ENCODE measurements at places on chromosomes 13 and 19.

GRCh38 chr13:46598140-46598819 lies 45.3 kb downstream of the LRCH1 start:
- DNase-seq, result no peak

DNA sequence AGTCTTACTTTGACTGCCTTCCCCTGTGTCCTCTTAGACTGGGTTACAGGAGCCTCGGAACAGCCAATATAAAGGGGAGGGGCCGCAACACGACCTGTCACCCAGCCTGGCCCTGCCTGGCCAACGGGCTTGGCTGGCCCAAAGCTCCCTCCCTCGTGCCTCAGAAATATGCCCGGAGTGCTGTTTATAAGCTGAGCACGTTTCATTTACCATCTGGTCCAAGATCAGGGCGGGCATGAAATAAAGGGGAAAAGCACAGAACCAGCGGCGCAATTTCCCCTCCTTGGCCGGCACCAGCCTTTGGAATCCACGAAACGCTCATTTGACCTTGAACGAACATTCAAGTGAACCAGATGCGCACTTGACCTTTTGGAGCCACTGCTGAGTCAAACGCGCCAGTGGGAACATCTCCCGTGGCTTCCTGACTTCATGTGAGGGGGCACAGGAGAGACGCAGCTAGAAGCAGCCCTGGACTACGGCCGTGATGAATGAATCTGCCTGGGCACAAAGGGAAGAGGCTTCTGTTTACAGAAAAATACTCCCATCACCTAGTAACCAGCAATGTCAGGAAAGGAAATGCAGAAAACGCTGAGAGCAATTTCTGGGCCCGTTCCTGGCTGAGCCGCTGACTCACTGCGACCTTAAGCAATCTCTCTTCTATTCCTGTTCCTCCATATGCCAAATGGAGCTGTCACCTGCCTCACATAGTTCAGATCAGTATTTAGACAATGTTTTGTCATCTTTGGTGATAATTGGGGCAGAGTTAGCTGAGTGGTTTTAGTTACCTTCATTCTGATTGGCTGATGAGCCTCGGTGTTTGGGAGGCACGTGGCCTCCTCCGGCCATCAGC lies 53.3 kb downstream of the RFX2 start:
- DNase-seq, result no peak

- no peak for DNase-seq
Measured at GRCh38 chr19:16027528-16027927, 48.8 kb upstream of the TPM4 start.

DNA sequence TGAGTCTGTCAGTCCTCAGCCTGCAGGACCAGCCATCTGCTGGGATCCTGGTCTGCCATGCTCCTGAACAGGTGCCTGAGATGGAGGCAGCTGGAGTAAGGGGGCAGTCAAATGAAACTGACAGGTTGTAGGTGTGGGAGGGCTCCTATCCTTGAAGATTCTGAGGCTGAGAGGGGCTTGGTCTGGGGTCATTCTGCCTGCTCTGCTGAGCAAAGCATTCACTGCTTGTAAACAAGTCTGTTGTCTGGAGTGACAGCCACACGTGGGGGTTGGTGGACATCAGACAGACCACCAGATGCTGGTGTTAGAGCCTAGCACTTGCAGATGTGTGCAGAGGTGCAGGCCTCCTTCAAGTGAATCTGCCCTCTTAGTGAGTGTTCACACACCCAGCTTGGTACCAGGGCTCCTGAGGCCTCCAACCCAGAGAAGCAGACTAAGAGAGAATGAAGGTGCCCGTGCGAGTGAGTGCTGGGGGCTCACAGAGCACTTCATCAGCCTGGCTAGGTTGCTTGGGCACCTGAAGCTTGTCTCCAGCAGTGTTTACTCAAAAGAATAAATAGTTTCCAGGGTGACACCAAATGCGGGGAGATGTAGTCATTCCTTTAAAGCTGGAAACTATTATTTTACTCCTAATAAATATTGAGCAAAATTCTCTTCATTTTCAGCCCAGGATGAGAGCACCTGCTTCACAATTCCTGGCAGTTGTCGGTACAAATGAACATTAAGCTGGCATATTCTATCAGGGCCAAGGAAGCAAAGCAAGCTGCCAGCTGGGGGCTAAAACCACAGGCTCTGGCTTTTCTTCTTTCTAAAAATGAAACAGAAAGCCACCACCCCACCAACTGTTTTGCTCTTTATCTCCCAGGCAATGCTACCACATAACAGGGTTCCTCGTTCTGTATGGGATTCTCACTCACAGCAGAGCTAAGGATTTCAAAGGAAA lies 82.3 kb downstream of the RNASEH2B start:
- DNase-seq, result no peak

GRCh38 chr19:55620410-55621204 lies 3.8 kb downstream of the ZNF784 start:
- DNase-seq, result no peak

- no peak for DNase-seq
Measured at GRCh38 chr19:3804429-3804828, 18.2 kb upstream of the MATK start.

DNA sequence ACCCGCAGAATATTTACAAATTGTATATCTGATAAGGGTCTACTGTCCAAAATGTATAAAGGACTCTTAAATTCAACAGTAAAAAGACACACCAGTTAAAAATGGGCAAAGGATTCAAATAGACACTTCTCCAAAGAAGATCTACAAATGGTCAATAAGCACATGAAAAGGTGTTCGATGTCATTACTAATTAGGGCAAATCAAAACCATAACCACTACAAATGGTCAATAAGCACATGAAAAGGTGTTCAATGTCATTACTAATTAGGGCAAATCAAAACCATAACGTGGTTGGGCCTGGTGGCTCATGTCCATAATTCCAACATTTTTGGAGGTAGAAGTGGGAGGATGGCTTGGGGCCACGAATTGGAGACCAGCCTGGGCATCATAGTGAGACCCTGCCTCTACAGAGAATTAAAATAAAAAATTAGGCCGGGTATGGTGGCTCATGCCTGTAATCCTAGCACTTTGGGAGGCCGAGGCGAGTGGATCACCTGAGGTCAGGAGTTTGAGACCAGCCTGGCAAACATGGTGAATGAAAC lies 40.5 kb downstream of the ACTN4 start:
- no peak for DNase-seq

DNA sequence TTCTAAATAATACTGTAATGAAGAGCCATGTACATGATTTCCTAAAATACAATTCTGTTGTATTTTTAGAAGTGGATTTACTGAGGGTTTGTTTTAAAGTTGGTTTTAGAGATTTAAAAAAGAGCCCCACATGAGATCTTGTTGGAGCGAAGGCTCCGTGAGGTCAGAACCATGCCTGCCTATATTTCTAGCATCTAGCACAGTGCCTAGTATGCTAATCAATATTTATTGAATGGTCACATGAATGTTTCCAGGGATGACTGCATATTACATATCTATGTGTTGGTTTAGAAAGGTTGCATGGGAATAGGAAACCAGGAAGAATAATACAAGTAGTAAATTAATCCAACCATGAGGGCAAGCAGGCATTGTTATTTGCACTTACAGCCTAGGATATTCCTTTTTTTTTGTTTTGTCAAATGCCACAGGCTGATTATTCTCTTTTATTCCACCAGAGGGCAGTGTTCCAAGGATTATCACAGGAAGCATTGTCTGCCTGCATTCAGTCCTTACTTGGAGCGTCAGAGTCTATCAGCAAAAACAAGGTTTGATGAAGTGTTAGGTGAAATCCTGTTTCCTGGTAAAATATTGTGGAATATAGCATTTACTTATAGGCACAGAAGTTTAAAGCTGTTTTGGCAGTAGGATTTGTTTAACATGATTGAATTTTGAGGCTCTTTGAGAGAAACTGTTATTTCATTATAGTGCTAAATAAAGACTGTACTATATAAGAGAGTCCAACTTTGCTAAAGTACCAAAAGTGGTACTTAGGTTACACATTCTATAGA lies 46.8 kb downstream of the COG3 start:
- no peak for DNase-seq

DNA sequence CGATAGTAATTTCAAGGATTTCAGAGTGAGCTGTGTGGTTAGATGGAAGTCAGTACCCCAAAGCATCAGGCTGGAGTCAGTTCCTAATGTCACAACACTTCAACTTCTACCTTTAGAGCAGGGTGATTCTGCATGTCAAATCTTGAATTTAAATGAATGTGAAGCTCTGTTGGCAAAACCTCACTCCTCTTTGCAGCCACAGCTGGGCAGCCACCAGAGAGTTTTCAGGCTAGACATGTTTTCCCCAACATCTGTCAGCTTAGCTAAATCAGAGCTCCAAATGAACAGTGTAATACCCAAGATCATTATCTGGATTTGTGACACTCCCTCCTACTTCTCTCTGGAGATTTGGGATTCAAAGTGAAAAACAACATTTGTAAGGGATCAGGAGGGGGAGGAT lies 33.7 kb upstream of the OLFM4 start:
- no peak for DNase-seq

- DNase-seq, result no peak
Measured at GRCh38 chr13:34469196-34469986, 472.7 kb upstream of the NBEA start.

DNA sequence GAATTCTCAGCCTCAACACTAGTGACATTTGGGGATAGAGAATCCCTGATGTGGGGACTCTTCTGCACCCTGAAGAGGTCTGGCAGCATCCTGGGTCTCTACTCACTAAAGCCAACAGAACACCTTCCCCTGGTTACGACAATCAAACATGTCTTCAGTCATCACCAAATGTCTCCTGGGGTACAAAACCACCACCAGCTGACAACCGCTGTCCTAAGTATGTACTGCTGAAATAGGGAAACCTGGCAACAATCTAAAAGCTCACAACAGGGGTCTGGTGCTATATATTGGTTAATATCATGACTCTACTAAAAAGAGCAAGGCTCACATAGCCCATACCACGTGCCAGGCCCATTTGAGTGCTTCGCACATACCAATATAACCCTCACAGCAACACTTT lies 13.4 kb downstream of the AKT2 start:
- DNase-seq, result no peak

DNA sequence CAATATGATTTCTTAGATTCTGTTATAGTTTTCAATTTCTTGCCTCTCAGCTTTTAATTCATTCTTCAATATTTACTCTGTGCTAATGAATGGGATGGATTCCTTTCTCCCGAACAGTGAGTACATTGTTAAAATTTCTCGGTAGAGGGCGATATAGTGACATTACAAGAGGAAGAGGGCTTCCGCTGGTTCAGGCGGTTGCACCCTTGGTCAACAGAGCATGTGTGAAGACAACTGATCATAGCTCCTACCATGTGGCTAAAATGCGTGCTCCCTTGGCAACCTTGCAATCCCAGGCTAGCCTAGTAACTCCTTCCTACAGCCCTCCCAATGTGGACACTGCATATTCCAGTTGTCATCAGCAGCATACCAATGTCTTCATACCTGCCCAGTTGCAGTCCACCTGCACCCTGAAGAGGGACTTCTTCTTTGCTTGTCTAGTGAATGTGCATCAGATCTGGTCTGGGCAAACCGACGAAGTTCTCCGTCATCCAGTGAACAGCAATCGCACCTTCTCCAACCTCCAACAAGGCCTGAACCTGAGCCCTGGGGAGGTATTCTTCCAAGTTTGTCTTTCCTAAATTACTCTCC lies 653.0 kb upstream of the GPC6 start:
- no peak for DNase-seq

DNA sequence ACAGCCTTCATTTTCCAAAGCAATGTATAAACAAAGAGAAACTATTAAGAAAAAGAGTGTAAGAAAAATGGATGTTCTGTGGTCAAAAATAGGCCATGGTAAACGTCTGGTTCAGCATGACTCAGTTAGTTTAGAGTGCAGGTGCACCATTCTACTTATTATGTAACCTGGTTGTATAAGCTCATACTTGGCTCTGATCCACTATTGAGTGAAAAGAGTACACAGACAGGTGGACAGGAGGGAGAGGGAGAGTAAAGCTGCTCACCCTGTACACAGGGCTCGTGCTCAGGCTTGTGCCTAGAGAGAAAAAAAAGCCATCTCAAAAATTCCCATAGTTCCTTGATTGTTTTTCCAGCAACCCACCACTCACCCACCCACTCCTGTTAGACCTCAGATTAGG lies 85.8 kb upstream of the ZNF91 start:
- DNase-seq, result no peak

GRCh38 chr19:32662186-32662585 lies 12.8 kb downstream of the ANKRD27 start:
- DNase-seq, result no peak

DNA sequence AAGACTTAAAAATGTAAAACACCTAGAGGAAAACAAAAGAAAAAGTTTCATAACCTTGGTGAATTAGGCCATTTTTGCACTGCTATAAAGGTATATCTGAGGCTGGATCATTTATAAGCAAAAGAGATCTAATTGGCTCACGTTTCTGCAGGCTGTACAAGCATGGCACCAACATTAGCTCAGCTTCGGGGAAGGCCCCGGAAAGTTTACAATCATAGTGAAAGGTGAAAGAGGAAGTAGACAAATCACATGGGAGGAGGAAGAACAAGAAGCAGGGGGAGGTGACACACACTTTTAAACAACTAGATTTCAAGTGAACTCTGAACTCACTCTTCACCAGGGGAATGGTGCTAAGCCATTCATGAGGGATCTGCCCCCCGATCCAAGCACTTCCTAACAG lies 1358.5 kb upstream of the PCDH9 start:
- no peak for DNase-seq

- peak; percentile 71 for DNase-seq
Measured at GRCh38 chr19:10517361-10517759, at the start of gene S1PR5. Gene S1PR5, minus strand, starts transcription at chr19:10517447. Its CDS starts 2,436 bp downstream, at chr19:10515011.

GRCh38 chr19:48990400-48990799 lies 2.7 kb downstream of the GYS1 start:
- DNase-seq, result no peak

- no peak for DNase-seq
Measured at GRCh38 chr13:93116809-93117208, 109.8 kb upstream of the GPC6 start.

GRCh38 chr13:93411186-93411680 lies 184.6 kb downstream of the GPC6 start:
- no peak for DNase-seq

- DNase-seq, result no peak
Measured at GRCh38 chr13:48695776-48696175, 42.0 kb downstream of the CYSLTR2 start.

GRCh38 chr19:4692251-4693077 lies 22.3 kb upstream of the MYDGF start:
- no peak for DNase-seq

GRCh38 chr13:39616087-39616694 lies 13.2 kb upstream of the LHFPL6 start:
- no peak for DNase-seq

DNA sequence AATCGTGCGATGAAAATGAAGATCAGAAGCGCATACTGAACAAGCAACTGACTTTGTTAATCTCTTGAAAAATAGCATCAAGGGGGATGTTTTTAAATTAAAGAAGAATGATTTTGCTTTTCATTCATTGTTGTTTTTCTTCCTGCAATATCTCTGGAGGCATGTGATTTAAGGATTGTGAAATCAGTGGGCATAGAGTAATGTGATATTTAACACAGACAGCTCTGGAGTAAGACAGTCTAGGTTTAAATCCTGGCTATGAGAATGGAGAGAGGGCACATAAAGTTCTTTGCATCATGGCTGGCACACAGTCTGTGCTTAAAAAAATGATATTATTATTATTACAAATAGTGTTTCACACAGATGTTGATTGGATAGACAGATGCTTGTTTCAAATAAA lies 243.1 kb upstream of the NBEA start:
- no peak for DNase-seq

- DNase-seq, result no peak
Measured at GRCh38 chr13:61040181-61040580, 375.5 kb downstream of the PCDH20 start.

GRCh38 chr13:112868308-112868707 lies 100.7 kb upstream of the MCF2L start:
- DNase-seq, result no peak

- no peak for DNase-seq
Measured at GRCh38 chr13:99363949-99364348, 56.8 kb upstream of the GPR183 start.

GRCh38 chr13:92074658-92075057 lies 676.2 kb downstream of the GPC5 start:
- no peak for DNase-seq

All from upper lobe of right lung (tissue), 1 donor.